ENCODE measurements at places on chromosomes 12 and 14.

DNA sequence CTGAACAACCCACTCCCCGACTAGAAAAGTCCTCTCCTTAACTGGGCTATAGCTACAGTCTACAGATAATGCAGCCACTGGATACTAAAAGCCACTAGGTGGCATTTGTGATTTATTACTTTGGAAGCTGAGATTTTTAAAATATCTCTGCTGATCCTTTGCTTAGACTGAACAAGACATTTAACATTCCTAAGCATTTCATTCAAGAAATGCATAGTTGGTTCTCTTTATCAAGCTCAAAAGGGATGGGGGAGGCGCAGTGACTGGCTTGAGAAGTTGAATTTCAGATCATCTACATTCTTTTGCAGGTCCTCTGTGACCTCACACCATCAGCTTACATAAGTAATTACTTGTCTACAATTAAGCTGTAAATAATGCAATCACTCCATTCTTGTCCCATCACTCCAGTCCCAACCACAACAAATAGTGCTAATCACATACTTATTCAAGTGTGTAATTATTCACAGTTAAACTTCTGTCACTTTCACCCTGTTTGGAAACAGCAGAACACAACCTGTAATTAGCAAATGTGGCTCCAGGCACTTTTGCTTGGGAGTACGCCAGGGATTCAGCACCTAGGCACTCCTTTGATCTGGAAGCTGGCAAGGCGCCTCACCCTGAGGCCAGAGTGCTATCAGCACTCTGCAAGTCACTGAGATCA, 203.6 kb downstream of the NOVA1 start:
- DNase-seq: peak; percentile 69

- DNase-seq: no peak
These were observed 83.0 kb downstream of the SLC25A21 start for GRCh38 chr14:37089410-37089809.

GRCh38 chr12:127888943-127889719, 377.8 kb upstream of the TMEM132C start:
- DNase-seq: no peak

GRCh38 chr14:74619672-74620131, 7.7 kb upstream of the LTBP2 start:
- DNase-seq: no peak

GRCh38 chr12:1575408-1576401, 18.7 kb downstream of the FBXL14 start:
- no peak for DNase-seq

GRCh38 chr14:102986810-102987579, 64.5 kb downstream of the AMN start:
- DNase-seq: no peak

GRCh38 chr14:58808828-58809227, 171.1 kb downstream of the DACT1 start:
- DNase-seq: peak; percentile 20

DNA sequence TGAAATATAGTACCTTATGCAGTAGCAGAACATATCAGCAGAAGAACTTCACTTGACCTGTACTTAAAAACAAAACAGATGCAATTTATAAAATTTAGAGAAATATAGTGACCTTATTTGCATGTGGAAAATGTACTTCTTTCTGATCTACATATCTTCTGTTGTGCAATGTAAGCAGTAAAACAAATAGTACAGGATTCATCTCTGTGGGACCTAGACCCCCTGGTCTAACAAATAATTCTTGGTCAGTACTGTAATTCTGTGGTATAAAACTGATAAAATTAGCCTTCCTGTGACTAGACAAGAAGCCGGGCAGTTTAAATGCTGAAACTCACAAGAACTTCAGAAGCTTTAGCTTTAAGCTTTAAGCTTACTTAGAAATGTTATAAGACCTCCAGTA, 21.6 kb downstream of the HIF1A start:
- DNase-seq: no peak

- DNase-seq: no peak
These were observed 245.9 kb downstream of the ADAMTS20 start for GRCh38 chr12:43306066-43306465.

DNA sequence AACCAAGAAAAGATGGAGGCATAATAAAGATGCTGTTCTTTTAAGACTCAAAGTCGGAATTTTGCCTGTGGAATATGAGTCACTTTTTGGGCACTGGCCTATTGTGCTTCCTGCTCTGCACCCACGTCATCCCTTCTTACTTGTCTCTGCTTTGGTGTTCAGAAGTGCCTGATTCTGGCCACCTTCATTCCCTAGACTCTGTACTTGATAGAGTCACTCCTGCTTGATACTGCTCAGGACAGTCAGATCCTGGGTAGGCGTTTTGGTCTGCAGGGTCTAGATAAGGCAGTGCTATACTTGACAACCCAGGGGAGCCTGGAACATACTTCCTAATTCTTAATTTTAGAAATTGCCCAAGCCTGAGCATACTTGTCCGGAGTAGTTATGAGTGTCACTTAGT, 1.9 kb downstream of the LRRK2 start:
- no peak for DNase-seq

- DNase-seq: no peak
These were observed 36.7 kb downstream of the RBM19 start for GRCh38 chr12:113929312-113929989.

DNA sequence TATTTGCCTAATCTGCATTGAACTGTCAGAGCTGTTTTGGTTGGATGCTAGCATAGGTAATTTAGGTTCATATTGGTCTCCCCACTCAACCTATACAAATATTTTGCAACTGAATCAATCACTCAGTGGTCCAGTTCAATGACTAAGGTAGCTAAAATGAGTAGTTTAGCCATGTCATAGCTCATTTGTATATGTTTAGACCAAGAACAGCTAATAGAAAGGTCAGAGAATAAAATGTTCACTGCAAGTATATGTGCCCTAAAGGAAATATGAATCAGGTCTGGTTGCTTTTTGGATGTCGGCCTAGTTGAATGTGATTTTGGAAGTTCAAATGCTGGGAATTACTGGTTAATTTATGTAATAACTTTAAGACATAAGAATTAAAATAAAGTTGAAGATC, 883.9 kb downstream of the LRFN5 start:
- DNase-seq: no peak

DNA sequence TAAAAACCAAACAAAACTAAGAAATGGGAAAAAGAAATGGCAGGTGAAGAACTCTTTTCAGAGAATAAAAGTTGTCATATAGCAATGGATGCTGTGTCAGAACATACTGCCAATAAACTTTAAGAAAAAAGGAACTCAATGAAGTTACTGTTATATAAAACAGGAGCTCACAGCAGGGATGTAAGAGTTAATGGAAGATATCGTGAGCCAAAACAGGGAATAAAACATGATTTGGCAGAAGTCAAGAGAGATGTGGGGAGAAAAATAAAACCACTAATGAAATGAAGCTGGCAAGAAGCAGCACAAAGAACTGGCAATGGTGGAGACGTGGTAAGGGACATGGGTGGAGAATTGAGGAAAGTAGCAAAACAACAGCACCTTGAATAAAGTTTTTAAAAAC, 61.0 kb downstream of the TAOK3 start:
- no peak for DNase-seq

- DNase-seq: no peak
These were observed 16.9 kb upstream of the STON2 start for GRCh38 chr14:81416981-81417380.

GRCh38 chr14:90611936-90612335, 204.3 kb downstream of the TTC7B start:
- no peak for DNase-seq

- peak; percentile 5 for DNase-seq
These were observed 88.8 kb downstream of the ATF7IP start for GRCh38 chr12:14454098-14454907.

- DNase-seq: no peak
These were observed 150.1 kb upstream of the FSCB start for GRCh38 chr14:44657203-44657602.

GRCh38 chr14:44508834-44509233, 1.8 kb upstream of the FSCB start:
- no peak for DNase-seq

DNA sequence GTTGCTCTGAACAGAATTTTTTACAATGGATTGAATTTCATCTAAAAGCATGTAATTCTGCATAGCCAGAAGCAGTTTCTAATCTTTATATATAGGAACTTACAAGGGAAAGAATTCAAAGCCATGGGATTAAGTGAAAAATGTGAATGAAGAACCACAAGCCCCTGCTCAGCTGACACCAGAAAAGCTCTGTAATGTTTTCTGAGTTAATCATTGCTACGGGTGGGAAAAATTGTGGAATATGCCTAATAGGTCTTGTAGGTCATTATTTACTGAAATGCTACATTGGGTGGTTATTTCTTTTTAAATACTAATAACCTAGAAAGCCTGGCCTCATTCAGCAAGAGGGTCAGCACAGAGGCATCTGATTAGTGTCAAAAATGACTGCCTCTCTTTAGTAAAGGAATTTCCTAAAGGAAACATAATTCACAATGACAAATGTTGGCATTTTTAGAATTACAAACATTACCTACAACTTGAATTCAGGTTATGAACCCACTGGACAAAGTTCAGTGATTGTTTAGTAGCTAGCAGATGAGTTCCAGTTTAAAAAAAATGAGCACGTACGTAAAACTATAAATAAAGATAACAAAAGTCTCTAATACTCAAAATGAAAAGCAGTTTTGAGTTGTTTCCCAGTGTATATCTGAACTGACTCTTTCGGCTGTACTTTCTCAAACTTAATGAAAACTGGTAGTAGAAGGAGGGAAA, 75.3 kb downstream of the BMP4 start:
- DNase-seq: no peak

GRCh38 chr14:74260525-74261233, 21.4 kb downstream of the VSX2 start:
- no peak for DNase-seq

DNA sequence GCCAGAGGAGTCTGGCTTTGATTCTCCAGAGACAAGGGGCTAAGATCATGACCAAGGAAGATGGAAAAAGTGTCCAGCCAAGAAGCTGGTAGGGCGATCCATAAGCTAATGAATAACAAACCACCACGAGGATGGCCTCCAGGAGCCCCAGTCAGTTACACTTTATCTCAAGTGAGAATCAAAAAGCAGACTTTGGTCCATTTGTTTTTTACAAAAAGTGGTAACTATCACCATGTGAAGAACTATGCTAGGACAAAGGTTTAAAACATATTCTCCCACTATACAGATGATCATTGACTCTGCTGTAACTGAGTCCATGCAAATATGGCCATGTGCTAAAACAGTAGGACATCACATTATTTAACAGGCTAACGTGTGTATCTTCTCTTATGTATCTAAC, 13.9 kb downstream of the SETD3 start:
- DNase-seq: no peak

DNA sequence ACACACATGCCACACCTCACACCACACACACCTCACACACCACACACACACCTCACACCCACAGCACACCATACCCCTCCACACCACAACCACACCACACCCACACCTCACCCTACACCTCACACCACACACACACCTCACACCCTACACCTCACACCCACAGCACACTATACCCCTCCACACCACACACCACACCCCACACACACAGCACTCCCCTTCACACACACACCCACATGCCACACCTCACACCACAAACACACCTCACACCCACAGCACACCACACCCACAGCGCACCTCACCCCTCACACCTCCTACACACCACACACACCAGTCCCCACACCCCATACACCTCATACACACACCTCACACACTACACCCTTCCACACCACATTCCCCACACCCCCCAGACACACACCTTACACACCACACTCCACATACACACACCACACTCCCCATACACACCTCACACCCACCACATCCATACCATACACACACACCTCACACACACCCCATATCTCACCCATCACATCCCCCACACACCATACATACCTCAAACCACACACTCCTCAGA, 80.0 kb downstream of the ACTN1 start:
- no peak for DNase-seq

GRCh38 chr12:111775205-111776193, 8.8 kb downstream of the ALDH2 start:
- peak; percentile 3 for DNase-seq

GRCh38 chr12:14452336-14452735, 86.9 kb downstream of the ATF7IP start:
- no peak for DNase-seq

GRCh38 chr14:55221186-55221585, 29.8 kb upstream of the DLGAP5 start:
- no peak for DNase-seq

DNA sequence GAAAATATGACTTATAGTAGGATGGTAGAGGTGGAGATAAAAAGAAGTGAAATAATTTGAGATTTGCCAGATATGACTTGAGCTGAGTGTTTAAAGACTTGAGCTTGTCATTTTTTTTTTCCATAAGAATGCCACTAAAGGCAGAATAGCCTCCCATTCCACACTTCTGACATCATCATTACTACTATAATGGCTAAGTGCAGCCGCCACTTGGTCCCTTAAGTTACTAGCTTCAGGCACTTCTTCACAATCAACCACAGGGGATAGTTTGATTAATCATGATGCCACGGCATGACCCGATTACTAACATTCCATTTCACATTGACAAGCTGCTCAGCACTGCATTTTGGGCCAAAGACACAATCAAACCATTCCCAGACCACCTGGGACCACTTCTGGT, 127.9 kb downstream of the EFCAB11 start:
- no peak for DNase-seq

- DNase-seq: no peak
These were observed 66.3 kb downstream of the RBM19 start for GRCh38 chr12:113899561-113900471.

DNA sequence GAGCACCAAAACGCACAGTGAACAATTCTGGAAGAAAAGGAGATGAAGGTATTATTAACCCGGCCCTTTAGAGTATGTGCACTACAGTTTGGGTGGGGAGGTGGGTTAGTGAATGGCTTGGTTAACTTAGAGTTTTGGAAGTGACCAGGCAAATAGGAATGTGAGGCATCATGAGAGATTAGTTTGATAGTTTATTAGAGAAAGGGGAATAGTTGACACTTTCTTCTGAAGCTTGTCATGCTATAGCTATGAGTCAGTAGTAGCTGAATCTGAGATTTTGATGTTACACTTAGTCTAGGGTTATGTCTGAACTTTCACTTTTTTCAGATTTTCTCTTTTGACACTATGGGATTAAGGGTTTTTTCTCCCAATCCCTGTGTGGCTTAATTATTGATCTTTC, 567.2 kb downstream of the SNAPC1 start:
- DNase-seq: no peak

- no peak for DNase-seq
These were observed 21.0 kb downstream of the HECTD4 start for GRCh38 chr12:112361271-112361670.

Measured in NCI-H1092 (cell line).